H1 (cell line): ENCODE measurements at places on chromosomes 5 and 9. TPM values are rescaled to one million over a fixed set of nuclear protein-coding genes. Genes with fewer than 3 reads are reported as not detected.

- no peaks in the 10 kb centered on the region for H3K27me3 ChIP-seq
- H3K27ac ChIP-seq, result no peak overlapping the region
- peaks cover 15% of the 10 kb centered on the region for H3K4me1 ChIP-seq
Observed at GRCh38 chr5:16574789-16575721, 41.7 kb downstream of the RETREG1 start.

- H3K27ac ChIP-seq, result no peak overlapping the region
- DNase-seq, result no peak
- H3K4me3 ChIP-seq, result no peak overlapping the region
- H3K4me1 ChIP-seq, result no peaks in the 10 kb centered on the region
- no peaks in the 10 kb centered on the region for H3K27me3 ChIP-seq
- H3K36me3 ChIP-seq, result no peaks in the 10 kb centered on the region
Observed at GRCh38 chr5:176432707-176433106, 15.5 kb upstream of the FAF2 start.

DNA sequence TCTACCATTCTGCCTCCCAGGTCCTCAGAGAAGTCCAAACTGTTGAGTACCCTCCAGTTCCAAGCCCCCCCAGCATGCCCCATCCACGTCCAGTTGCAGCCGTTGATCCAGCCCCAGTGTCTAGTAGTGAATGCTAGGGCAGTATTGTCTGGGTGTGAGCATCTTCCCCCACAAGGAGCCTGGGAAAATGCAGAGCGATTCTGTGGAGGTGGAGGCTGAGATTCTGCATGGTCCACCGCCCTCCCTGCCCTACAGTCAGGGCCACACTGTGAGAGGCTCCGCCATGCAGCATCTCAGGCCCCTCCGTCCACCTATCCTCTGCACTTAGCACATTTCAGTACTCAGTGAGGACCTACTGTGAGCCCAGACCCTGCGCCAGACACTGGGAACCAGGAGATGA lies 135.9 kb downstream of the GABBR2 start:
- H3K4me1 ChIP-seq, result no peaks in the 10 kb centered on the region
- H3K27me3 ChIP-seq, result no peaks in the 10 kb centered on the region
- H3K4me3 ChIP-seq, result no peak overlapping the region
- no peak for DNase-seq
- no peak overlapping the region for H3K27ac ChIP-seq

- no peak overlapping the region for H3K27ac ChIP-seq
- no peaks in the 10 kb centered on the region for H3K36me3 ChIP-seq
- no peaks in the 10 kb centered on the region; the same call in 1 of the 2 replicates for H3K27me3 ChIP-seq
Observed at GRCh38 chr5:141767671-141768070, 85.6 kb upstream of the ARAP3 start.

- no peaks in the 10 kb centered on the region for H3K36me3 ChIP-seq
- no peaks in the 10 kb centered on the region for H3K27me3 ChIP-seq
- DNase-seq, result no peak
- no peaks in the 10 kb centered on the region for H3K4me1 ChIP-seq
Observed at GRCh38 chr9:105044518-105044917, 116.6 kb upstream of the ABCA1 start.

DNA sequence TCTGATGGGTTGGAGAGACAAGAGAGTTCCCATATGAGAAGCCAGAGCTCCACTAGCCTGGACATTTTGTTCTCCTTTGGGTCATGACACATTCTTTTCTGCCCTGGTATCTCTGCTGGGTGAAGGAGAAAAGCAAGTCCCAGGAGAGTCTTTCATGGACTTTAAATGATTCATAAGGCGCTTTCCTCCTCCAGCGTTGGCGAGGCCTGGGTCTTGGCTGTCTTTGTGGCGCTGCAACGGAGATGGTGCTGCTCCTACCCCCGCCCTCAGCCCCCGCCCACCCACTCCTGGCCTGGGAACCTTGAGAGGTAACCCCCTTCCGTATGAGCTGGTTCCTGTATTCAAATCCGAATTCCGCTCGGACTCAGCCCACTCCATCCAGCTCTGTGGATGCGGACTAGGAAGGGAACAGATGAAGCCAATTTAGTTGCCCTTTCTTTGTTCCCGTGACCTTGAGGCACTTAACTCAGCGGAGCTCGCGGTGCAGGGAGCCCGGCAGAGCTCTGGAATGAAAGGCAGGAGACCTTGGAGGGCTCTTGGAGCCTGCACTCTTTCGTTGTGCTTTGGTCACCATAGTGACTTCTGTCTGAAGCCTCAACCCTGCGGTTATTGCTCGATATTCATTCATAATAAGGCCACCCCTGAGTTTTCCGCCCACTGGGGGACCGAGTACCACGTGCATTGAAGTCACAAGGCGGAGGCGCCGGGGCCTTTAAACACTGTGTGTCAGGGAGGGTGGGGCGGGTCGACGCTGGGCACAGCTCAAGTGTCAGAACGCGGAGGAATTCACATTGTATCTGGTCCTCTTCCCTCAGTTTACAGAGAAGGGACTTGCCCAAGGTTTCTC lies 14.0 kb upstream of the PWWP2A start:
- H3K27me3 ChIP-seq, result no peaks in the 10 kb centered on the region
- peak overlapping the region; percentile 72; the same call in 1 of the 2 replicates for H3K27ac ChIP-seq
- no peaks in the 10 kb centered on the region for H3K4me1 ChIP-seq
- peak overlapping the region; percentile 44 for H3K4me3 ChIP-seq
- peak; percentile 78 for DNase-seq
- no peaks in the 10 kb centered on the region for H3K36me3 ChIP-seq

- H3K27me3 ChIP-seq, result no peaks in the 10 kb centered on the region
- H3K36me3 ChIP-seq, result no peaks in the 10 kb centered on the region
- no peak overlapping the region for H3K27ac ChIP-seq
- no peak overlapping the region for H3K4me3 ChIP-seq
Observed at GRCh38 chr5:95069948-95070347, 214.9 kb downstream of the MCTP1 start.

DNA sequence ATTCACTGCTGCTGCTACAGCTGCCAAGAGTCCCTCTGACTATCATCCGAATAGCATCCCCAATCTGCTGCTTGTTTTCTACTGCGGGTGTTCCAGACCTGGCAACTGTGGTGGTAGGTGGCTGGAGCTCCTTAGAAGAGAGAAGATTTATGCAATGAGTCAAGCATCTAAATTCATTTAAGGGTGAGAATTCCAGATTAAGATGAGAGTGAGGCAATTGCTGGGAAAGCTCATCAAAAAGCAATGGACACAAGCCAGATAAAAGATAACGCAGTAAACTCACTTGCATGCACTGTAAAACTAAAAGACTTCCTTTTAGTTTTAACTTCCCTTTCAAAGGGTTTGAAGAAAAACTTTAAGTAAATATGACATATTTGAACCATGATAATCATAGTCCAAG lies 3.9 kb downstream of the PLK2 start:
- peaks cover 4% of the 10 kb centered on the region; the same call in 1 of the 2 replicates for H3K4me1 ChIP-seq
- H3K27ac ChIP-seq, result no peak overlapping the region
- no peak overlapping the region for H3K4me3 ChIP-seq
- DNase-seq, result no peak
- peaks cover 27% of the 10 kb centered on the region for H3K36me3 ChIP-seq
- H3K27me3 ChIP-seq, result peaks cover 3% of the 10 kb centered on the region

DNA sequence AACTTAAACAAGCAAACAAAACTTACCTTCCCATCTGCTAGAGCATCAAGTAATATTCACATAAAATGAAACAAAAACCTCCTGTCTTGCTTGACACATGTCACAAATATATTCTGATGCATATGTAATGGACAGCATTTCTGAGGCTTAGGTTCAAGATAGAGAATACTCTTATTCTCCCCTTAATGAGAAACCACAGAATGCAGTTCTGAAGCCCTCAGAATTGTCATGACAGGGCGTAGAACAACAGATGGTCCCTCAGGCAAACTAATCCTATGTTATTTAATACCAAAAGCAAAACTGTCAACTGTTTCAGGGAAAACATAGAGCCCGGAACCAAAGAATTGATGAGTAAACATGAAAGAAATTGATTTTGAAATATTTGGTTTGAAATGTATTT lies 229.9 kb upstream of the RIOK2 start:
- H3K4me1 ChIP-seq, result peaks cover 4% of the 10 kb centered on the region; the same call in 1 of the 2 replicates
- no peak for DNase-seq
- H3K4me3 ChIP-seq, result no peak overlapping the region
- H3K27ac ChIP-seq, result no peak overlapping the region
- H3K27me3 ChIP-seq, result no peaks in the 10 kb centered on the region

ZBTB34 gene
- total RNA-seq, result 15.9 and 16.9 TPM in 2 replicates

PCDHAC2 gene
- 3.7 and 4.9 TPM in 2 replicates for total RNA-seq

TLR4 gene
- 0.17 and 0.19 TPM in 2 replicates for total RNA-seq

EGR1 gene
- 35.5 and 39.6 TPM in 2 replicates for total RNA-seq

CEL gene
- total RNA-seq, result 2.5 and 3.4 TPM in 2 replicates

SLC31A1 gene
- total RNA-seq, result 40.7 and 40.8 TPM in 2 replicates
